ENCODE measurements at places on chromosomes 1 and 21. TPM values are rescaled to one million over a fixed set of nuclear protein-coding genes. Genes with fewer than 3 reads are reported as not detected.

Gene FCGR2B
- total RNA-seq, result 0.93 TPM

Gene RIPPLY3
- total RNA-seq, result not detected

Gene CNR2
- total RNA-seq, result not detected

Gene CNTN2
- not detected for total RNA-seq

Gene FCER1G
- total RNA-seq, result 9.9 TPM
